GM23338 (cell line): ENCODE measurements at places on chromosomes 2 and 18.

- DNase-seq, result no peak
Observed at GRCh38 chr18:58252166-58252565, 208.1 kb downstream of the NEDD4L start.

- DNase-seq, result no peak
Observed at GRCh38 chr2:219003267-219003634, 10.0 kb upstream of the CRYBA2 start.

DNA sequence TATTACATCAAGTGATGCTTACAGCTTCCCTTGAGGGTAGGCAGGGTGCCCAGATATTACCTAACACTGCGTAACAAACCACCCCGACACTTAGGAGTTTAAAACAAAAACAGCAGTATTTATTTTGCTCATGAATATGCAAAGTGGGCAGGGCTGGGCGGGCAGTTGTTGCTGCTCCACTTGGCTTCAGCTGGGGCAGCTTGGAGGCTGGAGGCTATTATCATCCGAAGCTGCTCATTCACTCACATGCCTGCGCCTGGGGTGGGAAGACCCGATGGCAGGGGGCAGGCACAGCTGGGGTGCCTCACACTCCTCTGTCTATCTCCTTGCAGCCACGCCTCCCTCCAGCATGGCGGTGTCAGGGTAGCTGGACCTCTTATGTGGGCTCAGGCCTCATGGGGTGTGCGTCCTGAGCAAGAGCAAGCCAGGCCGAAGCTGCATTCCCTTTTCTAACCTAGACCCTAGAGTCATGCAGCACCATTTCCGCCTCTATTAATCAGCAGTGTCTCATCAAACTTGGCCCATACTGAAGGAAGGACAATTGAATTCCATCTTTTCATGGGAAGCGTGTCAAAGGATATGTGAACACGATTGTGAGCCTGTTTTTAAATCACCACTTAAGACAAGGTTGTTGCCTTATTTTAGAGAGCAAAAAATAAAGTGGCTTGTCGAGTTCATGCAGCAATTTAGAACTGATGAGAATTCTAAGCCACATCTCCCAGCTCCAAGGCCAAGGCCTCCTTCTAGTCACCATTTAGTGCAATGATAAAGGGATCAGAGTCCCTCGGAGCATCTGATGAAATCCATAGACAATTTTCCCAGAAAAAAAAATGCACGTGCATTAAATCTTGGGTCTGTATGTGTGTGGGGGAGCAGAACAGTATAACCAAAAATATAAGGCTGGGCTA is 54.9 kb downstream of the SDC1 start:
- peak; percentile 21 for DNase-seq

DNA sequence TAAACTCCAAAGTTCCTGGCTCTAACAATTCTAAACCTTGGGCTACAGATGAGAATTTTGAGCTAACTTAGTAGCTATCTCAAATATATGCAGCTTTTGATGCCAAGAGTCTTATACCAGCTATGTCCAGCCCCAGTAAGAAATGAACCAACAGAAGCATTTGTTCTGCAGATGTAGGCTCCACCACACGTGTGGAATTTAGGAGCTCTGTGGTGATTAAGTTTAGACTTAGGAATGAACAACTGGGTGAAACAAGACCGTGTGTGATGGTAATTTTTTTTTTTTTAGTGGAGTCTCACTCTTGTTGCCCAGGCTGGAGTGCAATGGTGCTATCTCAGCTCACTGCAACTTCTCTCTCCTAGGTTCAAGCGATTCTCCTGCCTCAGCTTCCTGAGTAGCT is 179.7 kb downstream of the ANKRD30B start:
- DNase-seq, result no peak

DNA sequence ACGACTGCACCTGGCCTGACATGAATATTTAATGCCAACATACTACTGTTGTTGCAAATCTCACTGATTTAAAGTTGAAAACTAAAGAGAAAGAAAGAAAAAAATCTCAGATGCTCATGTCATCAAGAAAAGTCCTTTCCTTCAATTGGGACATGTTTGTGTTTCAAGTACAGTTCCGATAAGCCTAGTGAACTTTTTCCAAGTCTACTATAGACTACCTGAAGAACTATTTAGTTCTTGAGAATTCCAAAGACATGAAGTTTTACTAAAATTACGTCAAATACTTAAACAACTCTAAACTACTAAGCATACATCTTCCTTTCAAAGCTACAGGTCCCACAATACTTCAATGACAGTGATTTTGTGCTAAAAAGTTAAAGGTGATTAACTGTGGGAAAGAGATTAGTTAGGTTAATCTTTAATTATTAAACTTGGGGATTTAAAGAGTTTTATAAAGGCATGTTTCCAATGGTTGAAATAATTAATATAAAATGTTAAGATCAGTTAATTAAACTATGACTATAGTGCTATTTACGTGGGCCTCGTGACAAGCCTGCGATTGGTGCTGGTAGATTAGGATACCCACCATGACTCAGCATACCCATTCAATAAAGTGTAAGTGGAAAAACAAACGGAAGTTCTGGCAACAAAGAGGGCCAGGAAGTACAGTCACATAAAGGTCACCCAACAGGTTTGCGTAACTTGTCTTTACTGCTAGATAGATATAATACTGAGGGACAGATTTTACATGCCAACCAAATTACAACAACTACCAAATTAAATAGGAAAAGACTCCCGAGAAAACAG is 55.5 kb downstream of the SEPTIN10 start:
- DNase-seq, result peak; percentile 33

DNA sequence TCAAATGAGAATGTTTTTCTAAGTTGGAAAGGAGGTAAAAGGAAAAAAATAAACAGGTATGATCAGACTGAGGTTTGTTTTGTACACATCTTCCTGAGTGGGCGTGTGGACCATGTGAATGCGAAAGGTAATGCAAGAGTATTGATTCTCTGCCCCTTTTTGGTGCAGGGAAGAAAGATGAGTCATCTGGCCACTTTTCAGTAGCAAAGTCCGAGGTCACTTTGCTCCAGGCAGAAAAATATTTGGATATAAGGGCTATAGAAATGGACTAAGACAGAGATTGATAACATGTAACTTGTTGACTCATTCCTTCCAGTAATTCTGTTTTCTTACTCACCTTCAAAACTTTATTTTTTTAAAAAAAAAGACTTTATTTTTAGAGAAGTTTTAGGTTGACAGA is 130.5 kb downstream of the DSEL start:
- no peak for DNase-seq

GRCh38 chr18:32290810-32291209 is 101.0 kb downstream of the MEP1B start:
- DNase-seq, result no peak

GRCh38 chr2:6993229-6993640 is 76.0 kb downstream of the RNF144A start:
- no peak for DNase-seq

- no peak for DNase-seq
Observed at GRCh38 chr18:58695772-58696171, 24.5 kb downstream of the MALT1 start.

DNA sequence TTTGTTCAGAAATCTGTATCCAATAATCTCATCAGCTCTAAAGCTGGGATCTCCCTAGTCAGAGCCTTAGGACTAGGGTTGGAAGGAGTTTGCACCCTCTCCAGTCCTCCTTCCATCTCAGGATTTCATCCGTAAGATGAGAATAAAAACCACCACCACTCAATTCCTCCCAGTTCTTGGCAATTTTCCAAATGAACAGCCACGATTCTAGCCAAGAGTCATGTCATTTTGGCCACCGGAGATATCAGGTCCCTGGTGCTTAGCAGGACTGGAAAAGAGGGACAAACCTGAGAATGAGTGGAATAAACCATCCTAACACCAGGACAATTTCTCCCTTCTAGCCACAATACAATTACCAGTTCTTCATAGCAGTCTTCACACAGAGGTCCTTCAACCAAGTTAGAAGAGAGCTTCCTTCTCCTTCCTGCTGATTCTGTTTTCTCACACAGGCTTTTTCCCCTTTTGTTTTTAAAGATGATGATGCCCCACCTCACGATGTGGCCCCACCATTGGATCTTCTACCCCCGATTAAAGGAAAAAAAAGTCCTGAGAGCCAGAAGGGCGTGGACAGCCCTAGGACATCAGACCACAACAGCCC is 36.2 kb downstream of the KIAA2012 start:
- no peak for DNase-seq

- DNase-seq, result no peak
Observed at GRCh38 chr18:56929886-56930285, 217.0 kb upstream of the BOD1L2 start.

DNA sequence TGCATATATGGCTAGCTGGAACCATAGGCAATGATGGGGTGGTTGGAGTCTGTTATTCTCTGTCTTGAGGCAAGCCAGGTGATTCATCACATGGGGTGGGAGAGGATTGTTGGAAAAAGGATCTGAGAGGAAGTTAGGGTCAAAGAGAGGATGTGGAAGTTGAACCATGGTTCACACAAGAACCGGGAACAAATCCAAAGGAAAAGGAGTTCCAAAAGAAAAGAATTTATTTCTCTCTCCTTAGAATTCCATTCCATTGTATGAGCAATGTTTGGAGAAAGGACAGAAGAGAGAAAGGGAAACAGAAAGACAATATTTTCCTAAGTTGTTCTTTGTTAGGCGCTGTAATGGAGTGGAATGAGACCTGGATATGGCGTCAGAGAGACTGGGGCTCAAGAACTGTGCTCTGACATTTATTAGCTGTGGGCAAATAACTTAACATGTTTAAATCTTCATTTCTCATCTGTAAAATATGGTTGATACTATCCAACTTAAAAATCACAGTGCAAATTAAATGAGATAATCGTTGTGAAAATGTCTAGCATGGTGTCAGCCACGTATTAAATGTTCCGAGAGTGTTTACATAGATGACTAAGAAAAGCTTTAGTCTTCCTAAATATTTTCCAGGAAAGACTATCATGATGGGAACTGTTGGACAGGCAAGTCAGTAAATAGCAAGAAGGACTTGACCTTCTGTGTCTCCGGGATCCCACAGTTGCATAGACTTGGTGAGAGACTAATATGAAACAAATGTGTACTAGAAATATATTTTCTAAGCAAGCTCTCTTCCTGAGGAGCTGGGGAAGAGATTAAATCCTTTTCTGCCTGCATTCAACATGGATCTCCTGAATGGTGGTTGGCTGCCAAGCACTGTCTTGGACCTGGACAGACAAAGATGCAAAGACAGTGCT is 71.4 kb downstream of the TRIB2 start:
- DNase-seq, result no peak

GRCh38 chr2:146634230-146635097 is 1210.4 kb upstream of the ACVR2A start:
- DNase-seq, result peak; percentile 5

DNA sequence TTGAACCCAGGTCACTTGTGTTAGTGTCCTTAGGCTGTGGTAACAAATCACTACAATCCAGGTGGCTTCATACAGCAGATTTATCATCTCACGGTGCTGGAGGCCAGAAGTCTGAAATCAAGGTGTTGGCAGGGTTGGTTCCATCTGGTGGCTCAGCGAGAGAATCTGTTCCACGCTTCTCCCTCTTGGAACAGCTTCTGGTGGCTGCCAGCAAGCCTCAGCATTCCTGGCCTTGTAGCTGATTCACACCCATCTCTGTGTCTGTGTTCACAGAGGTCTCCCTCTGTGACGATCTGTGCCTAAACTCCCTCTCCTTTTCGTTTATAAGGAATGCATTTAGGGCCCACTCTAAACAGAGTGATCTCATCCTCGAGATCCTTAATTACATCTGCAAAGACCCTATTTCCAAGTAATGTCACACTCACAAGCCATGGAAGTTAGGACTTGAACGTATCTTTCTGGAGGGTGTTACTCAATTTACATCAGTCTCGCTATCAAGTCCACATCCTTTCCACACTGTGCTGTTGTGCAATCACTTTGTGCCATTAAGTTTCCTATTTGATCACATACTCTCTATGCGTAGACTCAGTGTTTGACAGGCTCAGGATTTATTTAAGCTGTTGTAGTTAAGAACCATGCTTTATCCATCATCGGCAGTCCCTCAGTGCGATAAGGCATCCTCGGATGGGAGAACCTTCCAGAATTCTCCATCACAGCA is 164.4 kb downstream of the SOCS6 start:
- DNase-seq, result no peak

GRCh38 chr18:24395049-24395795 is 2.4 kb downstream of the OSBPL1A start:
- DNase-seq, result no peak

- no peak for DNase-seq
Observed at GRCh38 chr2:237196866-237197618, 111.4 kb downstream of the COPS8 start.

GRCh38 chr2:6233993-6234392 is 541.8 kb downstream of the SOX11 start:
- DNase-seq, result no peak

- no peak for DNase-seq
Observed at GRCh38 chr2:64838817-64839216, 150.4 kb upstream of the SLC1A4 start.

DNA sequence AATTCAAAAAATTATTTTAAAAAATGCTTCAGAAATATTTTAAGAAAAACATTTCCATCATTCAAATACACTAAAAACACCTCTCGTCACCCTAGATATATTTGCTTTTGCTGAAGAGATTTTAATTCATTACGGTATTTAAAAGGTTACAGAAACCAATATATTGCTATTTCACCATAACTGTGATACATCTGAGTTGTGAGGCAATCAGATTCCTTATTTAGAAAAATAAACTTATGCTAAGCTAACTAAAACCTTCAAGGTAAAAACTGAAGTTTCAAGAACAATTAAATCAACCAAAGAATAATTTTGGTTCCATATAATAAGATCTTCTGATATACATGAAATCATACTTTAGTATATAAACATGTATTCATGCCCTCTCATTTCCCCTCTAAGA is 32.8 kb downstream of the PELI1 start:
- DNase-seq, result no peak

DNA sequence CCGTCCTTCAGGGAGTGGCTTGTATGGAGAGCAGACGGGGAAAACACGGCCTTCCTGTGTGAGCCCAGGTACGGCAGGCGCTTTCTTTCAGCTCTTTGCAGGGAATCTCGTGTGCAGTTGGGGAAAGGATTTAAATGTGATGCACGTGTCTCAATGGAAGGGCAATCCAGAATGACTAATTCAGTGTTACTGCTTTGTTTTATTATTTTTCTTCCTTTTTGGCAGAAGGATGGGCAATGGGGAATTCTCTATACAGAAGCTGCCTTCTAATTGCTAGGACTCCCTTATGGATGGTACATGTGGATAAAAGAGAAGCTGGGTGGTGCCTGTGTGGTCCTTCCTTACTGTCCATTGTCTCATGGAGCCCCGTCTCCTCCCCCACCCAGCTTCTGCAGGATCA is 107.4 kb downstream of the WDSUB1 start:
- no peak for DNase-seq

- DNase-seq, result no peak
Observed at GRCh38 chr18:2535419-2535910, 35.8 kb downstream of the METTL4 start.

- DNase-seq, result no peak
Observed at GRCh38 chr2:207231106-207231865, 65.5 kb upstream of the KLF7 start.

- no peak for DNase-seq
Observed at GRCh38 chr2:20351555-20352229, 1.0 kb upstream of the PUM2 start.

- no peak for DNase-seq
Observed at GRCh38 chr2:187213798-187214197, 234.3 kb downstream of the CALCRL start.
